ENCODE measurements at places on chromosomes 11 and 22.

- peak; percentile 44 for DNase-seq
Measured at GRCh38 chr22:46335201-46336118, at the start of gene TRMU. TRMU (plus strand) TSS chr22:46335714; CDS start chr22:46335765, 51 bp downstream.

- no peak for DNase-seq
Measured at GRCh38 chr22:26634189-26634588, 12.4 kb downstream of the CRYBA4 start.

GRCh38 chr11:11436715-11437313 lies 83.8 kb upstream of the CSNK2A3 start:
- DNase-seq: no peak

DNA sequence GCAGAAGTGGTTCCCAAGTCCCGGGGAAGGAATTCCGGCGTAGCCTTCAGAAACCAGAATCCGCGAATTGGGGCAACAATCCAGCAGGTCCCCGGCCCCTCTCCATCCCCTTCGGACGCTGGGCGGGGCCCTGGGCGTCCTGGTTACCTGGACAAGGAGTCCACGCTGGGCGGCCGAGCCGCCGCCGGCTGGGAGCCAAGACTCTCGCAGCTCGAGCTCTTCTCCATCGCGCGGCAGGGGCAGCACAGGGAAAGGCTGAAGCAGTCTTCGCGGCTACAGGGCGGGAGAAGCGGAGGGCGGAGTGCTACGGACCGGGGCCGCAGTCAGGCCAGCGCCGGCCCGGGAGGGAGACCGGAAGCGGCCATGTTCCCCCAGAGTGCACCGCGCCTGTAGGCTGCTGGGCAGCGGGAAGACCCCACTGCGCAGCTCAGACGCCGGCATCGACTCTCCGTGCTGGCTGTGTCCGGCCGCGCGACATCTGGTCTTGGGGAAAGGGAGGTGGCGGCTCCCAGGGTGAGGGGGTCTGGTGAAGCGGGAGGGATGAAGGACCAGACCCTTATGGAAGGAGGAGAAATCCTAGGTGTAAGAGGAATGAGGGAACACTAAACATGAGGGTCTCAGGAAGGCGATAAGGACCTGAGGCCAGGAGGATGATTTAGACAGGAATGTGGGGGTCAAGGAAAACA lies at the start of gene MTMR2:
Gene MTMR2 (minus strand): TSS at position 380 of the 686 bp plus-strand sequence. CDS start 153 bp downstream, at position 227.
- DNase-seq: no peak

DNA sequence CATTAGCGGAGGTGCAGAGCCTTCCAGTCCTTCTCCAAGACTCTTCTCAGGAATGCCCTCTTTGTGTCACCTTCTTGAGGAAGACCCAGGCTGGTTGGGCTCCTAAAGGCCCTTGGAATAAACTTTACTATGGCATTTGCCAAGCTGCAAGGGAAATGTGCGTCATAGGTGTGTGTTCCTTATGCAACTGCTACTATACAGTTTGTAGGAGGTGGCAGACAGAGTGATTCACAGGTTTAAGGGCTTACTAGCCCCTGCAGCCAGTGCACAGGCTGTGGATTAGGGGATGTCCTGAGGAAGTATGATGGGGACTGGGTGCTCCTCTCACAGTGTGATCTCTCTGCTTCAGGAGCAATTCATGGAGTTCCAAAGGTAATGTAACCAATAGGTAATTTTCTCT lies 74.6 kb downstream of the TENM4 start:
- no peak for DNase-seq

DNA sequence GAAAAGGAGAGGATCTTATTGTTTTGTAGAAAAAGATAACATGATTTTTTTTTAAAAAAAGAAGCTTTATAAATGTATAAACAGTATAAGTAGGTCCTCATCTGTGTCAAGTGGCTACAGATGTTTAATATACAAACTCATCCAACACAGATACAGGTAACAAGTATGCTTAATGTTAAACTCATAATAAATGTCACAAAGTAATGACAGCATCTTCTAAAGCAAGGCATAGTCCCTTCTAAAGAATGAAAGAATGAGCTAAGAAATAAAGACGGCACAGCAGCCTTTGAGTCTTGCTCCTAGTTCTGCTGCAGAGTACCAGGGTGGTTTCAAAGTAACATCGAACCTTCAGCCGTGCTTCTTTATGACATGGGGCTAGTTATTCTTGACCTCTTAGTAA lies 28.7 kb upstream of the BLID start:
- no peak for DNase-seq

DNA sequence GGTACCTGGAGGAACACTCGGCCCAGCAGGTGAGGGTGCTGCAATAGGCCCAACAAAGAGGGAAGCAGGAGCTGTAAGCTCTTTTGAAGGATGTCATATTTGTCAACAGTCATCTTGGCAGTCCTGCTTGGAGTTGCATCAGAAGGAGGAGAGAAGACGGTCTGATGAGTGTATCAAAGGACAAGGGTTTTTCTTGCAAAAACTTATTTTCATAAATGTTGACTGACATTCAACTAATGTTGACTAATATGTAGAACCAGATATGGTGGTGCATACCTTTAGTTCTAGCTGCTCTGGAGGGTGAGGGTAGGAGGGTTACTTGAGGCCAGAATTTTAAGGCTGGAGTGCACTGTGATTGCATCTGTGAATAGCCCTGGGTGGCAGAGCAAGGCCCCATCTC lies 72.3 kb downstream of the CABIN1 start:
- no peak for DNase-seq

- DNase-seq: no peak
Measured at GRCh38 chr11:77705195-77705875, 67.7 kb upstream of the CLNS1A start.

DNA sequence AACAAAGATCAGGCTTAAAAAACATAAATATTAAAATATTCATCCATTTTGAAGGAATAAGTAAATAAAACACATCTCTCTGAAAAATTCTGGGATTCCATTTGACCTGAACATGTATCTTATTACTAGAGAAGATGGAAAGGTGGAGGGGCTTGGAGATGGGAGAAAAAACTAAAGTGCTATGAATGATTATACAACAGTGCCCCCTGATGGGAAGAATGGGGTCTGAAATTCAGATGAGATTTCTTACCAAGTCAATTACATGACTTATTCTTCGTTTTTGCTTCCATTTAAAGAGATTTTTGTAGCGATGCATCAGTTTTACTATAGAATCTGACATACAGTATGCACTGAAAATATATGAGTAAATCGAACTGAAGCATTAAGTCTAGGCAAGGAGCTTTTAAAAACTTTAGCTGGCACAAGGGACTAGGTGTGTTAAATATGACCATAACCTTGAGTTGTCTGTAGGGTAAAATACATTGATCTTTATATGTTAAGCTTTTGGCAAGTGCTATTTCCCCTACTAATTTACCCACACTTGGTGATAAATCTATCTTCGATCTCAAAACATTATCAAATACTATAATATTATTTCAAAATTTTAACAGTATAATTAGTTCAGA lies 718.8 kb downstream of the CNTN5 start:
- DNase-seq: no peak

GRCh38 chr11:86172894-86173293 lies 71.7 kb upstream of the EED start:
- DNase-seq: no peak

GRCh38 chr11:84212468-84213390 lies 926.6 kb upstream of the CCDC90B start:
- no peak for DNase-seq

GRCh38 chr22:18071968-18072310 lies 5.9 kb upstream of the PEX26 start:
- no peak for DNase-seq

DNA sequence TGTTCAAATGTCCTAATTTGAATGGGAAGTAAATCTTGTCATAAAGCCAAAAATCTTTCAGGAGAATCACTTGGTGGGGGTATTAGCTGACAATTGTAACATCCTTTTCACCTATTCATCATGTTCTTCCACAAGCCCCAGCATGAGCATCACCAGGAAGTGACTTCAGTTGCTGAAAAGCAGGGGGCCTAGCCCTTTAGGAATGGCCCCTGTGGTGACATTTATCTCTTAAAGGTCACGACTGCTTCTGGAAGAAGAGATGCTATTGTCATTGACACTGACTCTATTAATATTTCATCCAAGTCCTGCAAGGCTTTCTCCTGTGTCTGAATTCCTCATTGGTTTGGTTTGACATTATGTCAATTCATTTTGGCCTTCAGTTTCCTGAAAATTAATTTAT lies 92.6 kb downstream of the OR5AK2 start:
- DNase-seq: no peak

DNA sequence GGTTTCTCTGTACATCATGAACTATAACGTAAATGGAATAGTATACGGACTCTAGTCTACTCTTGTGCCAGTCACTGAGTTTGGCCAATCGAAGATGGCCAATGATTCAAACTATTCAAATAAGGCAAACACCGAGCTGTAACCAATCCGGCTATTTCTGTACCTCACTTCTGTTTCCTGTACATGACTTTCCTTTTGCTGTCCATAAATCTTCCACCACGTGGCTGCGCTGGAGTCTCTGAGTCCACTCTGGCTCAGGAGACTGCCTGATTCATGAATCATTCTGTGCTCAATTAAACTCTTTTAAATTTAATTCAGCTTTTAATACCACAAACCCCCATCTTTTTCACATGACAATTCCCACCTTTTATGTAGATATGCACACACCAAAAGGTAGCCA lies 1.5 kb upstream of the JAML start:
- no peak for DNase-seq

DNA sequence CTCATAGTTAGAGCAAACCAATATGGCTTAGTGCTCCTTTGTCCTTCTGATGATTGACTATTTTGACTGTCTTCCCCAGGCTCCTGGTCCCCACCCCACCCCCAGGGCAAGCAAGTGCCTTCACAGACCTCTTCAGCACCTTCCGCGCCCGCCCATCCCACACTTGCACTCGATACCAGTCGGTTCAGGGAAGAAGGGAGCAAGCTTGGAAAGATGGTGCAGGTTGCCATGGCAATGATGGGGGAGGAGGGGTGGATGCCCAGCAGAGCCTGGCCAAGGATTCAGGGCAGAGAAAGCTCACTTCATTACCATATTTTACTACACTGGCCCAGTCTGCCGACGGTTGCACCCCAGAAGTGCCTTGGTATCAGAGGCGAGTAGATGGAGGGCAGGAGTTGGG lies 2.2 kb downstream of the TMEM132A start:
- DNase-seq: no peak

DNA sequence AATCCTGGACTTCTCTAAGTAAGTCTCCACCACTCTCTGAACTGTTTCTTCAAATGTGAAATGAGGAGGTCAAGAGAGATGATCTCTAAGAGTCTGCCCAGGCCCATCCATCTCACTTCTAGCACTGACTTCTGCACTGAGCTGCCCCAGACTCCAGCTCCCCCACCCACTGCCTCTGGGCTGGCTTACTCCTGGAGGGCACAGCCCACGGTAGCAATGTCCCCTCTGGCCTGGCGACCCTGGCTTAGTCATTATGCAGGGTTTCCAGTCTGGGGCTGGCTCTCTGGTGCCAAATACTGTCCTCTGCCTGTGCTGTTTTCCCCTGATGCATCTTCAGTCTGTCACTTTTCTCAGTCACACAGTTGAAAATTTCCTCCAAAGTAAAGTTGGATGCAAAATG lies 60.9 kb downstream of the PKNOX2 start:
- no peak for DNase-seq

- no peak for DNase-seq
Measured at GRCh38 chr11:13149991-13150390, 127.6 kb upstream of the BMAL1 start.

- DNase-seq: no peak
Measured at GRCh38 chr22:41512421-41513194, 31.7 kb downstream of the POLR3H start.

DNA sequence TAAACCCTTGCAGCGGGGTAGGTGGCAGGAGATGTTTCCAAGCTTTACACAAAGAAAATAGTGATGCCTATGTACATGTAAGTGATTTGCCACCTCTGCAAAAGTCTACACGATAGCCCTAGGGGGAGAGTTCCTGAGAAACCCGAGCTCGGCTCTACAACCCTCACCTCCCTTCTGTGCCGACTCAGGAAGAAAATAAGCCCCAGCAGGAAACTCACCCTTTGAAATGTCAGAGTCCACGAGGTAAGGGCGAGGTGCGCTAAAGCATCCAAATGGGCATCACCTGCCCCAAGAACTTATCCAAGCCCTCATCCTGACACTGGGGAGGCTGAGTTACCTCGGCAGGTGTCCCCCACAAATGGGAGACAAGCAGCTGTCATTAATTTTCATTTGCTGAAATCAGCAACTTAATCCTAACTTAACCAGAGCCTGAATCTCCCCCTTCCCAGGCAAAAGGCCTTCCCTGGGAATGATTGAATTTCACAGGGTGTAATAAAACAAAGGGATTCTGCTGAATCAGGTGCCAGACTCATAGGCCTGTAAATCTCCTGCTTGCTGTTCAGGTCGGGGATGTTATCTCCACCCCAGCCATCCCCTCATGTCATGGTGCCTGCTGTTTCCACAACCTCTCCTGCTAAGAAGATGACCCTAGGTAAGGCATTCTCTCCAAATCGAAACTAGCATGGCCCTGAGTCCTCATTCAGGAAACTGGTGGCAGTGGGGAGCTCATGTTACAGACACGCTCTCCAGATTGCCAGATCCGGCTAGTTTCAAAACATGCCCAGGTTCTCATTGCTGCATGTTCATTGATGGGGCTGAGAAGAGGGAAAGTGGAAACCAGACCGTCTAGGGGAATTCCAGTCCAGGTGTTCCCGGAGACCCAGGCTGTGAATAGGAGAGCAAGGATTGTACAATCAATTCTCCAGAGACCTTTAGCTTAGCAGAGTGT lies 105.3 kb upstream of the KIRREL3 start:
- no peak for DNase-seq

DNA sequence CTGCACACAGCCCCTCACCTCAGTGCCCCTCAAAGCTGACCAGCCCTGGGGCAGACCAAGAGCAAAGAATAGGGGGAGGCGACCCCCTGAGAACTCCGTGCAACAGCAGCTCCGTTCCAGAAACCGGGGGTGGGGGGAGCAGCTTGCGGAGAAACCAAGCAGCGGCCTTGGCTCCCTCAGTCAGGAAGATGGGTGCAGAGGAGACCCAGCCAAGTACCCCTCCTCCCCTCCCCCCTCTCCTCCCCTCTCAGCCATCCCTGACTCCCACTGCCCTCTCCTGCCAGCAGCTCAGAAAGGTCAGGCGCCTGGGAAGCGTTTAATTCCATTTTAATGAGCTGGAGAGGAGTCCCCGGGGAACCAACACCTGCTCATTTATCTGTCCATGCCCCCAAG lies 78.9 kb downstream of the PDE2A start:
- no peak for DNase-seq

DNA sequence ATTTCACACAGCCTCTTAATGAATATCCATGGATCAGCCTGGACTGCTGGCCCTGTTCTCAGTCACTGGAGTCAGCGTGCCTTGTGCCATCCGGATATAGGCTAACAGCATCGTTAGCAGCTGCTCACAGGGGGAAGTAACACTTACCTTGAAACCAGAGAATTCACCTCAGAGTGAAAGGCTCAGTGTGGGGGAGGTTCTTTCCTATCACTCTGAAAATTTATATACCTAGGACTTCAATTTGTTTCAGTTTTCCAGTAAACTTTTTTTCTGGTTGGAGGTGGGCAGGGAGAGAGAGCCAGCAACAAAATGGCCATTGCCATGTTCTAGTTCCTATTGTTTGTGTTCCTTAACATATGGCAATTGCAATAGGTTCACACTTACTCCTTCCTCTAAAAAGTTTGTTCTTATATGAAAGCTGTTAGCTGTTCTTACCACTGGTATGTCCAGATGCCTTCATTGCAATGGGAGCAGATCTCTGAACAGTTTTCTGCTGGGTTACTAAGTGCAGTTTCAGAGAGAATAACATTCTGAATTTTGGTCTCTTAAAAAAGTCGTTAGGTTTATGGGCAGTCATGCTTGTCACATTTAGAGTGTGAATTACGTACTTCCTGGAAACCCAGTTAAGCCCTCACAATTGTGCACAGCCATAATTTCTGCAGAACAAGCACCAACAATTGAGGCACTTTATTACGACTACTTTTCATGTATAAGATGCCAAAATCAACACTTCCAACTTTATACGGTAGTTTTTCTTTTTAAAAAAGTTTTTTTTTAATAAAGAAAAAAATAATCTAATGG lies 247.6 kb downstream of the CADM1 start:
- DNase-seq: no peak
